Mucosa of gallbladder (tissue), 1 donor: ENCODE measurements at places on chromosomes 12 and 14. TPM values are rescaled to one million over a fixed set of nuclear protein-coding genes. Genes with fewer than 3 reads are reported as not detected.

The STXBP6 gene
- 31.1 TPM for total RNA-seq

The PLXNC1 gene
- 17.6 TPM for total RNA-seq

The CDCA3 gene
- total RNA-seq: 2.2 TPM

GRCh38 chr12:45483571-45483970 lies 245.9 kb upstream of the ARID2 start:
- DNase-seq: peak; percentile 34

GRCh38 chr14:22520796-22521195 lies 68.2 kb downstream of the DAD1 start:
- no peak for DNase-seq

GRCh38 chr12:46391630-46392029 lies 19.1 kb upstream of the SLC38A2 start:
- no peak for DNase-seq

- DNase-seq: no peak
These were observed 36.9 kb downstream of the TTLL5 start for GRCh38 chr14:75697918-75698317.

GRCh38 chr12:52006726-52007157 lies at the start of gene TAMALIN:
Gene TAMALIN, plus strand, starts transcription at chr12:52006946. Its CDS starts 74 bp downstream, at chr12:52007020.
- DNase-seq: peak; percentile 63

- no peak for DNase-seq
These were observed 45.6 kb upstream of the SOCS2 start for GRCh38 chr12:93526786-93527428.

- no peak for DNase-seq
These were observed 58.8 kb downstream of the PPP2R5C start for GRCh38 chr14:101820283-101820798.
